Activated T-helper 9 cell treated with anti-CD3 and anti-CD28 coated beads, Interleukin-2, amount 50 U/mL, for 16 hours (primary cell): ENCODE measurements at places on chromosomes 2 and 18.

DNA sequence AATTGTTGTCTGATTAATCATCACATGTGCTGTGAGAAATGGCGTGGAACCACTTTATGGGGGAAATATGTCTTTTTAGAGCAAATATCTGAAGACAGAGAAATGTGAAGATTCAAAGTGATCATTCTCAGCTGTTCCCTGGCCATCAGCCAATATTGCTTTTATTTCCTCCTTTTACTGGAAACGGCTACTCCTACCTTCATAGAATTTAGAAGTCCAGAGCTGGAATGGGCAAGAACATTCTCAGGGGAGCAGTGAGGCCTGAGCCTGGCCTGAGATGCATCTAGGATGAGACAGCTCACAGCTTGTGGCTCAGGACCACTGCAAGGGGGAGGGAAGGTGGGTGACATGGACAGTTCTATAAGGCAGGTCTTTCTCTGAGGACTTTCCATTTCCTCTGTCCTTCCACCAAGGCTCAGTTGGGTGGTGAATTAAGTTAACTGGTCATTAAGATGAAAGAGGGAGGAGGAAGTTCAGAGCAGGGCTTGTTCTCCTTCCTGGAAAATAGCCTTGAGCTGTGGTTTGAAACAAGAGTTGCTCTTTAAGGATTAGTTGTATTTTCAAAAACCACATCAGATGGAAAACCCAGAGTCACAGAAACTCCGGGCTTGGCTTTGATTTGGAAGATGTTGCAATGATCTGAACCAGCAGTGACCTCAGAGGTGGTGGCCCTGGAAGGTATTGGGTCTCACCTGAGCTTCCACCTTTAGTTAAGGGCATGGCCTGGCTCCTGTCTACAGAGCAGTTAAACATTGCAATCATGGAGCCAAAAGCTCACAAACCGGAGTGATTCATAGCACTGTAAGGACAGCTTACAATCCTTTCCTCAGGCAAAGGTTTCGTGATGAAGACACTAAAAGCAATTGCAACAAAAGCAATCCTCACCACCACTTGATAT, 144.3 kb downstream of the VAPA start:
- DNase-seq = no peak

- no peak for DNase-seq
Observed at GRCh38 chr2:162430323-162430722, 86.4 kb downstream of the GCA start.

DNA sequence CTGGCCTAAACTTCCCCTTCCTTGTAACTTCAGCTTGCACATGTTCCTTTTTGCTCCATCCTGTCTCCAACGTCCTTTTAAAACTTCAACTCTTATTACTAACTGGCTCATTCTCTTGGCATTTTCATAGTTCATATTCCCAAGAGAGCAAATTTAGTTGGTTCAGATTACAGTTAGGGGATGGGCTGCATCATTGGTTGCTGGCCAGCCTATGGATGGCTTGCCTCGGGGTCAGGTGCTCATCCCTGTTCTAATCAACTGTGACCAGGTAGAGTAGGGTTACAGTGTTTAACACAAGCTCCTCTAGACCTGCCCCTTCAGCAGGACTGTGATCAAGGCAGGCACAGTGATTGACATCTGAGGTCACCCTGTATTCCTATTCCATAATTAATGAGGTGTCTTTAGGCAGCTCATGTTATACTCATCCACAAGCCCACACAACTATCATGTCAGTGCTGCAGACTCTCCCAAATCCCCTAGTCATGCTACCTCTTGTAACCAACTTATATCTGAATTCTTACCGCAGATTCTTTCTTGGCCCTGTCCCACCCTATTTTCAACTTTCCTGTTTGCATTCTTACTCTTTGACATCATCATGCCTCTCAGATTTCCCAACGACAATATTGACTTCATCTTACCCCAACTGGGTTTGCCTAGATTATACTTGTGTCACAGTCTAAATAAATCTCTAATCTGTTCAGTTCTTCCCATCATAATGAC, 293.3 kb downstream of the MTX2 start:
- no peak for DNase-seq

- no peak for DNase-seq
Observed at GRCh38 chr2:64262071-64262470, 117.9 kb upstream of the PELI1 start.

- no peak for DNase-seq
Observed at GRCh38 chr2:173942861-173943523, 22.2 kb downstream of the SP3 start.

DNA sequence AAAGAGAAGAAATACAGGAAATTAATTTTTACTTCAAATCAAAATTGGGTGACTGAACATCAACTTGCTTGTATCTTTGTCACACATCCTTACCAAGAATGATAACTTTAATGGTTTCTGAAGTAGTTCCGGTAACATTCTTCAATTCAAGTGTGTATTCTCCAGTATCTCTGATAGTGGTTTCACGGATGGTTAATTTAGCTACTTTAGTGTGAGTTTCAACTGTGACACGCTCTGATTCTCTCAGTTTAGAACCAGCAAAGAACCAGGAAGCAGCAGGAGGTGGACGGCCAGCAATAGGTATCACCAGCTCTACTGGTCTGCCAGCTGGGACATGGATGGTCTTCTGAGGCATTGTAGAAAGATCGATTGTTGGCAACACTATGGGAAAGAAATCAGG, 62.3 kb downstream of the PLEKHA3 start:
- no peak for DNase-seq

DNA sequence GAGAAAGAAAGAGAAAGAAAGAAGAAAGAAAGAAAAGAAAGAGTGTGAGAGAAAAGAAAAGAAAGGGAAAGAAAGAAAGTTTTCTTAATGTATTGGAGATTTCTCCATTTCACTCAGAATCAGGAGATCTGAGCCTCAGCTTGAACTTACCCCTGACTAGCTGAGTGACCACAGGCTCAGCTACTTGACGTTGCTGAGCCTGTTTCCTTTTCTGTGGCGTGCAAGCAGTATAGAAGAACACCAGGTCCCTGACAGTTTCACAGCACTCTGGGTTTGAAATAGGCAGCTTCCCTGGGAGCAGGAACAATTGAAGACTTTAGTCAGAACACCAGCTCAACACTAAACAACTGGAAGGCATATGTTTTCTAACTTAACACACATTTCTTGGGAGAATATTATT, 44.7 kb downstream of the MARCO start:
- no peak for DNase-seq

DNA sequence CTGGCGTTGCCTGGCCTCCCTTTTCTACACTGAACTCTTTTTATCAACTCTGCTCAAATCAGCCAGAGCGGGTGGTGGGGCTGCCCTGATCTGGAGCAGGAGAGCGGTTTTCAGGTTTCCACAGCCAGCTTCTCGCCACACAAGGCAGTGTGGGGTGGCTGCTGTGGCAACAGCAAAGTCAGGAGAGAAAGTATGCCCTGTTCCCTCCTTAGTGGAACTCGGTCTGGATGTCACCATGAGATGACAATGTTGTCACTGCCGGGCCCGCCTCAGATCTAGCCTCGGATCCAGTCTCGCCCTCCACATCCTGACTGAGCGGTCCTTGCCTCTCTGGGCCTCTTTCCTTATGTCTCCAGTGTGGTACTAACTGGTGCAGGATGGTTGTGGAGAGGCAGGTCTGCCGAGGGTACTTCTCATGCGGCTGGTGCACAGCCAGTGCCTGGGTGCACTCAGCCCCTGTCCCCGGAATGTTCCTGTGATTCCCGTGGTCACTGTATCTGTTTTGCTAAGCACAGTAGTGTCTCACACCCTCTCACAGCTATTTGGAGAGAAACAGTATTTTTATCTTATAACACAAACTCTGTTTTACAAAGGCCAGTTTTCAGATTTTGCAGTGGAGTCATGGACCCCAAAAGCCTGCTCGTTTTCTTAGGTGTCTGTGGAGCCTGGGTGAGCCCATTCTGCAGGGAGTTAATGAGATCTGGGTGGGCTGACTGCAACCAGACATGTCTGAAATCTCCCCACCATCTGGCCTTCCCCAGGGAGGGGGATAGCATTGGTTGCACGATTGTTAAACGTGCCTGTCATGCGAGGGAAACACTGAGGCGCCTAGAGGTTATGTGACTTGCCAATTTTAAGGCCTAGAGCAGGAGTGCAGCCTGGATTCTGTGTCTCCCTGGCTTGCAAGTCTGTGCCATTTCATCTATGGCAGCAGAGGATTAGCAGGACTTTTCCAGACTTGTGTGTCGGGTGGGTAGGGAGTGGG, 261.1 kb upstream of the AGAP1 start:
- DNase-seq = no peak

DNA sequence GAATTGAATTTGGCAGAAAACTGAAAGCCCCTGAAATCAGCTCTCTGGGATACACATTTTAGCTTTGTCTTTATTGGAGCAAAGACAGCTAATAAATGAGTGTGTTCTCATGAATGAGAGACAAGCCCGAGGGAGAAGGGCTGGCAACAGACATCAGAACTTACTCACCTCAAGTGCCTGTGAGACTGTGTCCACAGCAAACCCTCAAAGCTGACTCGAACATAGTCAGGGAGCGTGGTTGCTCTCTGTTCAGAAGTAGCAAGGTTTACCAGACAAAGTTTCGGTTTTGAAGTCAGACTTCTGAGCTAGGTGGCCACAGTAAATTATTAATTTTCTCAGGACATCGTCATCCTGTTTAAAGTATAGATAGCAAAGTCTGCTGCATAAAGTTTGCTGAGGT, 207.9 kb downstream of the CMPK2 start:
- no peak for DNase-seq

DNA sequence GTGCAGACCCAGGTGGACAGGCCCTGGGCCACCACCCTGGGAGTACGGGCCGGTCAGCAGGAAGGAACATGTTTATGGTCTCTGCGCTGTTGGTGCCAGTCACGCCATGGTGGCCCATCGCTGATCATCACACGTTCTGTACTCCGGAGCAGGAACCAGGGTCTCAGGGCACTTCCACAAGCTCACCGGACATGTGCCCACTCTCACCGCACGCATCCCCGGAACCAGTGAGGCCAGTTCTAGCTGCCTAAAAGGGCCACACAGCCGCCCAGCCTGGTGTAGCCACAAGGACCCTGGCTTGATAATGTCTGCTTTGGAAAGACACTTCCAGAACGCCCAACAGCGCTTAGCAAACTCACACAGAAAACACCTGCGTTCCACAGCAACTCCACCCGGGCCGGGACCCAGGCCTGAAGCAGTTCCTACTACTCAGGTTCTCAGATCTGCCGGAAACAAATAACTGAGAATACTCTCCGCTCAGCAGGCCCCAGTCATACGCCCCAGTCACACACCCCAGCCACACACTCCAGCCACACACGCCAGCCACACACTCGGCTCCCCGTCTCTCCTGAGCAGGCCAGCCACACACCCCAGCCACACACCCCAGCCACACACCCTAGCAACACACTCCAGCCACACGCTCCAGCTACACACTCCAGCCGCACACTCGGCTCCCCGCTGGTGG, 123.3 kb downstream of the HDAC4 start:
- DNase-seq = no peak

- DNase-seq = no peak
Observed at GRCh38 chr18:44654573-44654972, 26.1 kb upstream of the SETBP1 start.

- no peak for DNase-seq
Observed at GRCh38 chr18:28457784-28458183, 280.9 kb upstream of the CDH2 start.
